Stimulated activated CD4-positive, alpha-beta T cell treated with anti-CD3 and anti-CD28 coated beads, Interleukin-4, amount 100 ng/mL, for 24 hours (primary cell): ENCODE measurements at places on chromosomes 4 and X.
A peak's percentile ranks its signal among the peaks of the same experiment; 100 is the strongest.

DNA sequence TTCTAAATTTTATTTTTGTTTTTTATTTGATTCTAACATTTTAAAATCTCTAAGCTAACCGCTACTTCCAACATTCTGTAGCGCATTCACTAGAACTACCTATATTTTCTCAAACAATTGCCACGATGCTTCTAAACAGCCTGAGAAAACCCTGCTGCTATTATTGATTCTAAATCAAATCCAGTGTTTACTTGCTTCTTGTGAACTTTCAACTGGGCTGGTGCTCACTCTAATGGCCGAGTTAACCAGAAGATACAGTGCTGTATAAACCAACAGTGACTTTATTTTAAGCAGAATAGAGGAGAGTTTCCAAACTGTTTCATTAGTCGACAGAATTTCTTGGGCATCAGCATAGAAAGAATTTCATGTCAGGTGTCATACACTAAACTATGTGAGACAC lies 110.3 kb downstream of the DLG3 start:
- DNase-seq = no peak

GRCh38 chr4:21879187-21879586 lies 69.4 kb downstream of the KCNIP4 start:
- no peak for DNase-seq

DNA sequence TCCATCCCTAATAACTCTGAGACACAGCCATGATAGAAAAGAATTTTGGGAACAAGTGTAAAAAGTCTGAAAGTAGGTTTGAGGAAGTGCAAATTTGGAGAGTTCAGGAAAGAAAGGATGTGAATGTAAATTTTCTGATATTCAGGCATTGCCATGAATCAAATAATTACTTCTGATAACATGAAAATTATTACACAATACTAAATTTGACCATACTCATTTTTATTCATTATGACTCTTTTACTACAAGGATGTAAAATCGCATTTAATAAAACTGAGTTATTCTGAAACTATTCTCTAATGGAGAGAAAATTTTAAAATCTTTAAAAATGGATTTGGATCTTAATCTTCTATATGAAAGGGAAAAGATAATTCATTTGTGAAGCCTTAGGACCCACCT lies 33.8 kb upstream of the NPY2R start:
- DNase-seq = no peak

DNA sequence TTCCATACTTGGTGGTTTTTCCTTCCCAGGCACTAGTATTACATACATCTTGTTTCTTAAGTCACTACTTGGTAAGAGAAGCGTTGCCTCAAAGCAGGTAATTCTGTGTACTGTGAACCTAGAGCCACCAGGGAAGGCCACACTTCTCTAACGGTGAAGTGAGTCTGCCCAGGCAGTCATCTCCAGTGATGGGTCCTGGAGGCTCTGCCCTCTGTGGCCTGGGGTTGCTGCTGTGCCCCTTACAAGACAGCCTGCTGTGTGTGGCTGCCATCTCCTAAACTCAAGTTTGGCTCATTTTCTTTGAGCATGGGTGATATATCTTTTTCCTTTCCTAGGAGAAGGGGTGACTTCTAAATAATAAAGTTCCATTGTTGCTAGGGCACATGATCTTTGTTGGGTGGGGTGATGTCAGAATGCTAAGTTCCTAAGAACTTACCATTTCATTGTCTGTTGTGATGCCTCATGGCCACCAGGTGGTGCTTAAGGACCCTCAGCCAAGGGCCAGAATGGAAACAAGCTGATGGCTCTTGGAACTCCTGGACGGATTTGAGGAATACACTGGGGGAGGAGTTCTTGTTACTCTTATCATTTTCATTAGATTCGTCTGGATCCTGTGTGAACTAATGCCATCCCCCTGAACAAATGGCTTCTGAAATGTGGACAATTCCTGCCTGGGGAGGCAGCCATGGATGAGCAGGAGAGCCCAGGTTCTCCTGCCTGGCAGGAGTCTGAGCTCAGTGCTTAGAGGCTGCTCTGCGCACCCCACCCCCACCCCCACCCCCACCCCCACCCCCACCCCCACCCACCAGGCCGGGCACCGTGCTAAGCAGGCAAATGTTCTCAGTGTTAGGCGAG lies 41.1 kb upstream of the WDR1 start:
- DNase-seq = peak; percentile 50

- DNase-seq = no peak
Observed at GRCh38 chr4:24876431-24876830, 36.4 kb downstream of the CCDC149 start.

- DNase-seq = no peak
Observed at GRCh38 chr4:6012200-6012599, 6.0 kb downstream of the C4orf50 start.

DNA sequence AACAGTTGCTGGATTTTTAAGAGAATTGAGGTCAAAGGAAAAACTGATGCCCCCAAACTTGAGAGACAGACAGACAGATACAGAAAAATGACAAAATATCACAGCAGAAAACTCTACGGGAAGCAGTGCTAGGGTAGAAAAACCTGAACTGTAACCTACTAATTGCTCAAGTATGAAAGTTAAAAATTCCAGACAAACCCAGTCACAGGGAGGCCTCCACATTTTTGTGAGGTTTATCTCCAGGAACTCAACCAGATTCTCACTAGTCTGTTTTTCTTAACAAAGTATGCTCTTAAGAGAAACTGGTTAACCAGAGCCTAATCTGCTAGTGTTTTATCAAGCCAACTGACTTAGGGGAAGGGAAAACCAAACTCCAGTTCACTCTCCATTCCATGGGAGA lies 19.9 kb upstream of the PPP3CA start:
- DNase-seq = no peak
